ENCODE measurements at places on chromosomes 2 and 18.

DNA sequence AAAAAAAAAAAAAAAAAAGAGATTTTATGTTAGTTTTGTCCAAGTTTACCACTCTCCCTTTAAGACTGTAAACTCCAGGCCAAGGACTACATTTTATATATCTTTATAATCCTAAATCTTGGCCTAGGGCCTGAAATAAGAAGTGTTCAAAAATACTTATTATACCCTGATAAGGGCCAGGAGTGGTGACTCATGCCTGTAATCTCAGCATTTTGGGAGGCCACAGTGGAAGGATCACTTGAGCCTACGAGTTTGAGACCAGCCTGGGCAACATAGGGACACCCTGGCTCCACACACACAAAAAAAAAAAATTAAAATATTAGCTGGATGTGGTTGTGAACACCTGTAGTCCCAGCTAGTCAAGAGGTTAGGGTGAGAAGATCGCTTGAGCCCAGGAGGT lies 12.7 kb downstream of the TRIP12 start:
- DNase-seq: no peak

DNA sequence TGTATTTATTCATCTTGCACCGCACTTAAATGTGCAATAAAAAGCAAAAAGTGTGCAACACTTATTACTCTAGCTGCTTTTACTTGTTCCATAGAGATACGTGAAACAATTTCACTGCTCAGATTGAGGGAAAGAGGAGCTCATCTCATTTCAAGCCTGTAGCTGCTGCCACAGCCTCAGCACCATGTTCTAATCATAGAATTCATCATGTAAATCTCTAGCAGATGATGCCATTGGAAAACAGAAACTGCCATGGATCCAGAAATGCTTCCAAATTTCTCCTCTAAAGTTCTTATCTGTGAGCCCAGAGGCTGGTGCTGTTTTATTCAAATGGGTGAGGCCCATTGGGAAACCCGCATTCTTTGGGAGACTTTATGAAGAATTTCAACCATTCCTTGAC lies 2.0 kb downstream of the CDC42EP3 start:
- DNase-seq: no peak

DNA sequence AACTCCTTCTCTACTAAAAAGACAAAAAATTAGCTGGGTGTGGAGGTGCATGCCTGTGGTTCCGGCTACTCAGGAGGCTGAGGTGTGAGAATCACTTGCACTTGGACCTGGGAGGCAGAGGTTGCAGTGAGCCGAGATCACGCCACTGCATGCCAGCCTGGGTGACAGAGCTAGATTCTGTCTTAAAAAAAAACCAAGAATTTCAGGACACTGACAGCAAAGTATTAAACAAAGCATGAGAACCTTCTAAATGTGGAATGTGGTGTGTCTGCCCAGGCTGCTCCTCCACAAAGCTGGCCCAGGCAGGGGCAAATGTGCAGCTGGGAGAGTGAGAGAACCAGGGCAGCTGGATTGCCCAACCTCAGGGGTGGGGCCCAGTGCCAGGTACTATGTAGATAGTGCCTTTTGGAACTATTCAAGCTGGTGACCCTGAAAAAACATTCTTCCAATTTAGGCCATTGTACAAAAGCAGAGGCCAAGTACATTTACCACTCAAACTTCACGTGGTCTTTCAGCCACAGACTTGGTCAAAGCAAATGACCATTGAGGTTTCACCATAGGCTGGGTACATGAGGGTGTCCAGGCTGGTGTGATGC lies 6.7 kb upstream of the UGT1A5 start:
- no peak for DNase-seq

- no peak for DNase-seq
Measured at GRCh38 chr2:13056259-13056843, 339.6 kb downstream of the TRIB2 start.

Measured in amygdala (tissue), 56 donors.